ENCODE measurements at places on chromosomes 2 and 18. TPM values are rescaled to one million over a fixed set of nuclear protein-coding genes. Genes with fewer than 3 reads are reported as not detected.

The SERPINB12 gene
- total RNA-seq = not detected

The NR4A2 gene
- 0.86 TPM for total RNA-seq

The PLA2R1 gene
- 0.97 TPM for total RNA-seq

The ABHD1 gene
- total RNA-seq = 3.6 TPM

The PARD6G gene
- total RNA-seq = 1.3 TPM

The POTEC gene
- total RNA-seq = not detected

The IL36A gene
- not detected for total RNA-seq

The ANKRD44 gene
- 8.8 TPM for total RNA-seq

The SPATA3 gene
- not detected for total RNA-seq

The FAM237A gene
- total RNA-seq = not detected

The ETAA1 gene
- total RNA-seq = 3.0 TPM

The GNLY gene
- total RNA-seq = 3.4 TPM

The UGT1A6 gene
- total RNA-seq = not detected

The ZNF385B gene
- 21.5 TPM for total RNA-seq

The WNT10A gene
- total RNA-seq = not detected

The BOLL gene
- 6.5 TPM for total RNA-seq

The VRK2 gene
- total RNA-seq = 30.2 TPM

The ACP1 gene
- 55.8 TPM for total RNA-seq

The BMP10 gene
- 0.27 TPM for total RNA-seq

The STON1 gene
- 5.6 TPM for total RNA-seq

The PLEKHB2 gene
- total RNA-seq = 28.6 TPM

The GATA6 gene
- total RNA-seq = 0.53 TPM

The KCTD1 gene
- total RNA-seq = 3.5 TPM

The ITPRIPL1 gene
- total RNA-seq = 1.1 TPM

The ALPI gene
- not detected for total RNA-seq

The NAT8 gene
- not detected for total RNA-seq
